ENCODE measurements at places on chromosomes 4 and X.

- no peak for DNase-seq
These were observed 58.2 kb downstream of the TBC1D9 start for GRCh38 chr4:140697709-140698560.

DNA sequence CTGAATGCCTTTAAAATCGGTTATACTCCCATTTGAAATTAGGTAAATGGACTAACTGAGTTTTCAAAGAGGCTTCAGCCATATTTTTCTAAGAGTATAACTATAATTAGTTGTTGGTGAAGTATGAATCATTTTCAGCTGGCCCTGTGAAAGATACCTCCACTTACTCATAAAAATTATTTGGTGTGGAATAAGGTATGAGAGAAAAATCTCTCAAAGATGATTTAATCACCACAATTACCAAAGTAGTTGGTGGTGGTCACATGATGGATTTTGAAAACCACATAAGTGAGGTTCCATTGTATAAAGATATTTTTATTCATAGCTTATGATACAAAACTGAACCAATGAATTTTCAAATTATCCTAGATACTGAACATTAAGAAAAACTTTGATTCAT, 9.0 kb upstream of the KLHL2 start:
- no peak for DNase-seq

DNA sequence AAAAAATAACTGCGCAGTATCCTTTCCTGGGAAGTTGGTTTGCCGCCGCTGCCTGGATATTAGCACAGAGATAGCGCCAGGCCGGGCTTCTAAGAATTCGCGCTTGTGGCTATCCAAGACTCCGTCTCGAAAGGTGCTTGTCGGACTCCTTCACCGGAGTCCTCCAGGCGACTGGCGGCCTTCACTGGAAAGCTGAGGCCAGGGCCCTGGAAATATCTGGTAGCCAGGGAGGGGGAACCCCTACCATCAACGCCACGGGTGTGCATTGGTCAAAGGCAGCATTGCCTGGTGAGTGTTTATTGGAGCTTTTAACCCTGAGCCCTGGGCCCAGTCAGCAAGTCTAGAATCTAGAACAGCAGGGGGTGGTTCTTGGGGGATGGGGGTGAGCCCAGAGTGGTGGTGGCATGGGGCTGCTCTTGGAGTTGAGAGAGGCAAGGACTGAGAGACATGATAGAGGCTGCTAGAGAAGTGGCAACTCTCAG, 577 bp upstream of the PIM2 start:
- DNase-seq: no peak

DNA sequence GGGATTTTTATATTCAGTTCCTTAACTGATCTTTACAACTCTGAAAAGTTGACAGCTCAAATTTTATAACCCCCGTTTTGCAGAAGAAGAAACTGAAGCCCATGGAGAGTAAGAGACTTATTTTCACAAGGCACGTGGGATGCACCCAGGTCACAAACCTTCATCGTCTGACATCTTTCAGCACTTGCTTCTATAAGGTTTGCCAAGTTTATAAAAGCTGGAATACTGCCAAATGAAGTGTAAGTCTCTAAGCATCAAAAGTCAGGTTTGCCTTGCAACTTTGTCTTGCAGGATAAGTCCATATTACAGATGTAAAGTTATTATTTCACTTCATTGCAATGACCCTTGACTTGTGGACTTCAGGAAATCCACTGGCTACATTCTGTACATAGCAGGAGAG, 6.3 kb upstream of the KCNIP4 start:
- DNase-seq: no peak

GRCh38 chrX:151176231-151176750, at the start of gene GPR50:
Gene GPR50 (plus strand): TSS chrX:151176584. CDS start chrX:151176722, 138 bp downstream.
- DNase-seq: no peak

- DNase-seq: no peak
These were observed 56.4 kb downstream of the STARD8 start for GRCh38 chrX:68703846-68704245.

Data from activated T-cell treated with anti-CD3 and anti-CD28 coated beads, Interleukin-2, amount 50 U/mL, for 24 hours (primary cell).